ENCODE measurements at places on chromosomes 12 and 14.
A peak's percentile ranks its signal among the peaks of the same experiment; 100 is the strongest.

DNA sequence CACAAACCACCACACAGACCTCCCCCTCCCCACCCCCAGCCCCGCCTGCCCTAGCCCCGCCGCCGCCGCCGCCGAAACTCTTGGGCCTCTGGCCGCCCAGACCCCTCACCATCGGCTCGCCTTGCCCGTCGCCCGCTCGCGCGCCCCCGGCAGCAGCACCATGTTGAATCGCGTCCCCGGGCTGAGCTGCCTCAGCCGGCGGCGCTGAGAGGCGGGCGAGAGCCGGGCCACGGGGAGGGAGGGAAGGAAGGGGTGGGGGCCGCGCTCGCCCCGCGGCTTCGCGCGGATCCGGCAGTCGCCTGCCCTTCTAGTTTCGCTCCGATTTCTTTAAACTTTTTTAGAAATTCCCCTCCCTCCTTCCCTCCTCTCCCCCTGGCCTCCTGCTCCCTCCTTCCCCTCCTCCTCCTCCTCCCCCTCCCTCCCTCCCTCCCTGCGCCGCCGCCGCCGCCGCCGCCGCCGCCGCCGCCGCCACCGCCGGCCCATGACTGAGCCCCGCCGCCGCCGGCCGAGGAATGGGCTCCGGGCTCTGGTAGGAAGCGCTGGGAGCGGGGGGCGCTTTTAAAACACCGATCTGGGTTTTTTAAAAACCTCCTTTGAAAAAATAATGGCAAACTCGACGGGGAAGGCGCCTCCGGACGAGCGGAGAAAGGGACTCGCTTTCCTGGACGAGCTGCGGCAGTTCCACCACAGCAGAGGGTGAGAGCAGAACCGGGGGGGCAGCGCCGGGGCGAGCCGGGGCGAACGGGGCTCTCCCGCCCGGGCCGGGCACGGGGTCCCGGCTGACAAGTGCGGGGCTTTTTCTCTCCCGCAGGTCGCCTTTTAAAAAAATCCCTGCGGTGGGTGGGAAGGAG is at the start of gene ARID2:
Gene ARID2, plus strand, starts transcription at position 474 of the 851 bp plus-strand sequence. Its CDS starts 131 bp downstream, at position 605.
- no peak for DNase-seq

DNA sequence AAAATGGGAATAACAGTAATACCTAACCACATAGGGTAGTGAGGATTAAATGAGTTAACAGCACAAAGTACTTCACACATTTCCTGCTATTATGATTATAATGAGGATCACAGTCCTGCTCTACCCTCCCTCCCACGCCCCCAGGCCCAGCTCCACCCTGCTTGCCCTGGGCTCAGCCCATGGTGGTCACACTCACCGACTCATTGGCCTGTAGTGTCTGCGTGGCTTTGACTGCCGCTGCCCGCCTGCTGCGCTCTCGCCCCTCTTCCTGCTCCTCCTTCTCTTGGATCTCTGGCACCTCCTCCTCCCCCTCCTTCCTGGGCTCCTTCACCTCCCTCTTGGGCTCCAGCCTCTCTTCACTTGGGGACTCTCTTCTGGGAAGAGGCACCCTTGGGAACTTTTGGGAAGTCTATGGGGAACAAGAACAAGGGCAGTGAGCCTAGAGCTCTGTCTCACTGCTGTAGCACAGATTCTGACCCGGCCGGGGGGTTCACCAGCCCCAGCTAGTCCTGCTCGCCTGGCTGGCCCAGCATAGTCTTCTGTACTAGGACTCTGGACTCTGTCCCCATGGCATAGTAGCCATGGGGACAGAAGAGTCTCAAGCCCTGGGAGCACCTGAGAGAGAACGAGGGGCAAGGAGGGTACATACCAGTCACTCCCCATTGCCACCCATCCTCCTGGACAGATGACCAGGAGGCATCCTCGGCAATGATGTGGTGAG is 7.1 kb upstream of the PNMA1 start:
- no peak for DNase-seq

- DNase-seq: no peak
Measured at GRCh38 chr12:92504594-92504981, 198.2 kb upstream of the PLEKHG7 start.

GRCh38 chr12:111156304-111156703 is 212.6 kb downstream of the PHETA1 start:
- no peak for DNase-seq

- DNase-seq: no peak
Measured at GRCh38 chr14:75181293-75182062, 5.1 kb upstream of the TMED10 start.

- DNase-seq: no peak
Measured at GRCh38 chr12:91316907-91317269, 134.3 kb upstream of the DCN start.

GRCh38 chr14:24207104-24207551 is 1.6 kb downstream of the TSSK4 start:
- DNase-seq: no peak

DNA sequence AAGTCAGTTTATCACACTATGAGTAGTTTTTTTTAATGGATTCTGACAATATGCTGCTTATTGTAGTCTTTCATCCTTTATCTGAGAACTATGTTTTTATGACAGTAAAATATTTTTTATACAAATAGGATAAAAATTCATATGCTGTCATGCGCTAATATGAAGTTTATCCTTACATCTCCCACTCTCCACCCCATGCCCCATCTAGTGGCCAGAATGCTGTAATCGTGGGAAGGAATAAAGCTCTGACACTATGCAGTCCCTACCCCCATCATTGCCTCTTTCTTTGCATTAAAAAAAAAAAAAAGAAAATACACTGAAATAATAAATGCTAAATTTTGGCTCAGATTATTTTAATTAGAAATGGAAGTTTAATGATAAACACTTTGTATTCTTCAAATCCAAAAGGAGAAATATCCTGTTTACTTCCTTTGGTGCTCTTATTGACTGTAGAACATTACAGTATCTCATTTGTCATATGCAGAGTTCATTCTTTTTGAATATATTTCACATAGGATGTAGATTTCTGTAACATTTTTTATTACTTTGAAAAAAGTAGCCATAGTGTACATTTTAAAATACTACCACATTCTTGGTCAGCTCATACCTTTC is 145.9 kb upstream of the SLCO1C1 start:
- no peak for DNase-seq

- no peak for DNase-seq
Measured at GRCh38 chr12:3224530-3224903, 147.3 kb downstream of the TSPAN9 start.

- peak; percentile 42 for DNase-seq
Measured at GRCh38 chr14:63938198-63939005, 85.6 kb downstream of the SYNE2 start.

- DNase-seq: no peak
Measured at GRCh38 chr14:91830777-91831176, 36.6 kb downstream of the TC2N start.

- no peak for DNase-seq
Measured at GRCh38 chr14:89444044-89444443, 27.0 kb upstream of the FOXN3 start.

GRCh38 chr14:104871656-104872468 is 6.8 kb downstream of the CEP170B start:
- DNase-seq: no peak

GRCh38 chr14:36771028-36771640 is 109.5 kb downstream of the PAX9 start:
- no peak for DNase-seq

DNA sequence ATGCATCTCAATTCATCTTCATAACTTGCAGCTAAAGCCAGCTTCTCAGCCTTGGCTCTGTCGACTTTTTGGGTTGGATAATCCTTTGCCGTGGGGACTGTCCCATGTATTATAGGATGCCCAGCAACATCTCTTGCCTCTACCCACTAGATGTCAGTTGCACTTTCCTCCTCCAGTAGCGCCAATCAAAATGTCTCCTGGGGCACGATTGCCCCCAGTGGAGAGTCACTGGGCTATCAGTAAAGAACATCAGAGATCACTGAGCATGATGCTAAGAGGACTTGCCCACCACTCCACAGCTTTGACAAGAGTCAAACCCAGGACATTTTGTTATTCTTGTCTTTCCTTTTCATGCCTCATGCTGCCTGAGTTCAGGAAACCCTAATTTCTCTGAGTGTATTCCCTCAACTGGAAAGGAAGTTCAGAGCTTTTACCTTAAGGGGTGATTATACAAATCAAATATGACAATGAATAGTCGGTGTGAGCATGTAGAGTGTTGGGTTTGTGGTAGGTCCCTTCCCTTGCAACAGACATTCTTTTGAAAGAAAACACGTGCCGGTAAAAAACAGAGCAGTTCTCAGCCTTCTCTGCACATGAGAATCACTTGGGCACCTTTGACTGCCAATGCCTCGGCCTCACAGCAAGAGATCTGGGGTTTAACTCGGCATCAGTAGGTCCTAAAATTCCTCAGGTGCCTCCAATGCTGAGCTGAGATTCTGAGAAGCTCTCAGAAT is 980.6 kb downstream of the VRK1 start:
- no peak for DNase-seq

GRCh38 chr12:51405801-51406207 is 14.6 kb upstream of the GALNT6 start:
- DNase-seq: no peak

DNA sequence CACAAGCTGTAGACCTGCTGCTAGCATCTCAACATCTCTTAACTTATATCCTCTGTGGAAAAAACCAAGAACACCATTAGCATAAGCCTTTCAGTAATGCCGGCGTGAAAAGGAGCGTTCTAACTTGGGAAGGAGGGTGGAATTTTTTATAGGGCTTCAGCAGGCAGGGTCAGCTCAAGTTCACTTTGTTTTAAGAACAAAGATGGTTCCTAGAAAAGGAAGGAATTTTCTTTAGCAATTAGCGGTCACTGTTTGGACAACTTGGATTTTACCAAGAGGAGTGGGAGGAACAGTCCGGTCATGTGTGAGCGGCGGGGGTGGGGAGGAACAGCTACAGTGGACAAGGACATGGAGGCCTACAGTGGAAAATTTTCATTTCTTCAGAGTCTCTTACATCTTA is 35.9 kb downstream of the BBS10 start:
- DNase-seq: no peak

DNA sequence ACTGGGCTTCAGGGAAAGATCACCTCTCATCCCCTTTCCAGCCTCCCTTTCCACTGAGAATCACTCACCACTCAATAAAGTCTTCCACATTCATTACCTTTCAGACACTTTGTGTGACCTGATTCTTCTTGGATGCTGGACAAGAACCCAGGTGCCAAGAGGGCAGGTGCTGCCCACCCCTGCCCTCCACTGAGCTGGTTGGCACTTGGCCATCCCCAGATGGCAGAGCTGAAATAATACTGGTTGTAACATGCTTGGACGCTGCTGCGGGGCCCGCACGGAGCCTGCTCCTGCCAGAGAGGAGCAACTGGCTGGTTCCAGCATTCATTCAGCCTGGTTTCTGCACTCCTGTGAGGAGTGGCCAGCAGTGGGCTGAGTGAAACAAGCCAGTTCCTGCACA is 386.7 kb upstream of the CCDC196 start:
- no peak for DNase-seq

DNA sequence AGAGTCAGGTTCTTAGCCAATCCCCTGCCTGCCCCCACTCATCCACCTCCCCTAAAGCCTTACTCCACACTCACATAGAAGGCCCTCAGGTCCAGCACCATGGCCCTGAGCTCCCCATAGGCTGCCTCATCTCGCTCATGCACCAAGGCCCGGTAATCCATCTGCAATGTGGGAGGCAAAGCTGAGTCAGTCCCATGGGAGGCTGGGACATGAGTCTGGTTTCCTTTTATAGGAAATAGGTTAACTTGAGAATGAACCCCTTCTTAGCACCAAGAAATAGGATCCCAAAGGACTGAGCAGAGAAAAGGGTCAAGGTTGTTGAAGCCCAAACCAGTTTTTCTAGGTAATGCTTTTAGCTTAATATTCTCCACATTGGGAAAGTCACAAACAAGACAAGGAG is 2.1 kb upstream of the EMC9 start:
- no peak for DNase-seq

DNA sequence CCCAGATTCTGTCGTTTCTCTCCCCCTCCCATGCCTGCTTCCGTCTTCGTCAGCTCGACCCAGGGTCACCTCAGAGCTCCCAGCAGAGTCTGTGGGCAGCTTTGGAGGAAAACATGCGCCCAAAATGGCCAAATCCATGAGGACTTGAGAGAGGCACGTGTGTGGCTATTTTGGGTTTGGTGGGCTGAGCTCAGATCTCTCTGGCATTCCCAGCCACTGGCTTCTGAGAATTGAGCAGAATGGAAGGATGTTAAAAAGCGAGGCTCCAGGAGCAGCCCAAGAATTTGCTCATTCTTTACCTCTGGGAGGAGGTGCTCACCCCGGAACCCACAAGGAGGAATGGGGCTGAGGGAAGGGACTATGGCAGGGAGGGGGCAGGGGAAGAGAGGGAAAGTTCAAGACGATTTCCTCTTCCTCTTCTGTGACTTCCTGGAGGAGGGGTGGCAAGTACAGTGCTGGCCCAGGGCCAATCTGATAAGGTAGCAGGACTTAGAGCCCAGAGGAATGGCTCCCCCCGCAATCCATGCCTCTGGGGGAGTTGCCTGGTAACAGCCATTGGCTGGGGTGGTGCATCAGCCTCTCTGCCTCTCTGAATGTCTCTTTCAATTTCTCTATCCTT is 20.1 kb downstream of the TSPAN9 start:
- no peak for DNase-seq
